ENCODE measurements at places on chromosomes 5 and 9. TPM values are rescaled to one million over a fixed set of nuclear protein-coding genes. Genes with fewer than 3 reads are reported as not detected.

DNA sequence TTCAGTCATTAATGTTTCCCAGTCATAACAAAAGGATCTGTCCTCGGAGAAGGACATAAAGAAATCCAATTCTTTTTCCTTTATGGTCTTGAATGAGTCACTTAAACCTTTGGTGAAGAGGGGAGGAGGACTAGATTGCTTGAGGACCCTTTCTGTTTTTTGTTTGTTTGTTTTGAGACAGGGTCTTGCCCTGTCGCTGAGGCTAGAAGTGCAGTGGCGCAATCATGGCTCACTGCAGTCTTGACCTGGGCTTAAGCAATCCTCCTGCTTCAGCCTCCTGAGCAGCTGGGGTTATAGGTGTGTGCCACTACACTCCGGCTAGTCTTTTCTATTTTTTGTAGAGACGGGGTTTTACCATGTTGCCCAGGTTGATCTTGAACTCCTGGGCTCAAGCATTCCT is 12.3 kb downstream of the TIGD6 start:
- no peak overlapping the region for H3K27ac ChIP-seq
- no peaks in the 10 kb centered on the region for H3K4me1 ChIP-seq
- H3K27me3 ChIP-seq, result no peaks in the 10 kb centered on the region
- H3K4me3 ChIP-seq, result no peak overlapping the region
- DNase-seq, result no peak

DNA sequence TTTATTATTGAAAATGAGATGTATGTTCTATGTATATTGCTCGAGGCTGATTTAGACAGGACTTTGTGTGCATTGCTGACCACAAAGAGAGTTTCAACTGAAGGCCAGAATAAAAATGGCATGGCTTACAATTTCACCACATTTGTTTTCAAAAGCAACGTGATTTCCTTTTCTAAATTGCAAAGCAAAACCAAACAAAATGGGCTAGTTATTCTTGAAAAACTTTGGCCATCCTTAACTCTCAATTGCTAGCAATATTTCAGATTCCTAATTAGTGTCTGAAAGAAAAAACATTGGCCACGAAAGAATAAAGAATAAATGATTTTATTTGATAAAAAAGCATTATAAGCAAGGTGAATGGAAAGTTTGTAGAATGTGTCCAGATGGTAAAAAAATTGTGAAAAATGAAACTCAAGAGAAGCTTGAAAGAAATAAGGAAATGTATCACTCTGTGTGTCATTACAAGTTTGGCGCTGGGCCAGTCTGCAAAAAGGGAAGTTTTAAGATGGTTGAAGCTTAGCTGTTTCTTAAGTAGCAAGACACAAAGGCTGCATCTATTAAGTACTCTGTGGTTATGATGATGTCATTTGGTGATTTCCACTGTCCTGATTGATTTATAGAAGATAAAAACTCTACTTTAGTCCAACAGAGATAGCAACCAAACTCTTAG is 89.2 kb upstream of the PRLR start:
- no peaks in the 10 kb centered on the region for H3K36me3 ChIP-seq
- no peak overlapping the region for H3K27ac ChIP-seq
- DNase-seq, result no peak

GRCh38 chr5:126007841-126008240 is 415.4 kb upstream of the GRAMD2B start:
- no peak for DNase-seq
- no peak overlapping the region for H3K4me3 ChIP-seq
- no peaks in the 10 kb centered on the region for H3K27me3 ChIP-seq
- no peaks in the 10 kb centered on the region for H3K36me3 ChIP-seq
- H3K4me1 ChIP-seq, result peaks cover 29% of the 10 kb centered on the region
- no peak overlapping the region for H3K27ac ChIP-seq

GRCh38 chr9:33297432-33297831 is 7.1 kb downstream of the NFX1 start:
- no peak overlapping the region for H3K4me3 ChIP-seq
- H3K27ac ChIP-seq, result peak overlapping the region; percentile 1
- peak; percentile 25 for DNase-seq

DNA sequence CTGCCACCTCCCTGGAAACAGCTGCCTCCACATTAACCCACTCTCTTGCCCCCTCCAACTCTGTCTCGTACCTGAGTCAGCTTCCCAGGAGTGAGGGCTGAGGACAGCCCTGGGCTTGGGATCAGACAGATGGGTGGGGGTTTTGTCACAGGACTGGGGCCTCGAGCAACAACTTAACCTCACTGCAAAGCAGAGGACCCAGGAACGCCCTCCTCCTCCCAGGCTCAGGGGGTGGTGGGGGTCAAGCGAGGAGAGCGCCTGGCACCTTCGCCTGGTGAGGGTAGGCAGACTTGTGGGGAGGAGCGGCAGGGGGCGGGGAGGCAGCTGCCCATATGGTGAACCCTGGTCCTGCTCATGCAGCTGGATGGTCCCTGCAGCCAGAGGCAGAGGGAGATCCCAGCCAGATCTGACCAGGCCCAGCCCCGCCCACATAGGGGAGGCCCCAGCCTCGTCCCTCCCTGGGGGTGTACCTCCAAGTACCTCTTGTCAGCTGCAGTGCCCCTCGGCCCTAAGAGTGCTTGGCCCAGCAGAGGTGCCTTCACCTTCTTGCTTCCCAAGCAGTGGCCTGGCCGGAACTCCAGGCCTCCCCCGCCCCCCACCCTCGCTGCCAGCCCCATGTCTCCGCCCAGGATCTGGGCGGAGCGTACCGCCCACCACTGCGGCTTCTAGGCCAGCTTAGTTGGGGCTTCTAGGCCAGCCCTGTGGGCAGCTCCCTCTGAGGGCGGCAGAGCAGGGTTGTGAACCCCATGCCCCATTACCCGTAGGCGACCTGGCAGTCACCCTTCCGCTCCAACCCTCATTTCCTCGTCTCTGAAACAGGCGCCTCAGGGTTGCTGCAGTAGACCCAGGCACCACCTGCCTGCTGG is at the start of gene SARDH:
TSS of gene SARDH (minus strand) at position 579 of the 866 bp plus-strand sequence. CDS start 4,179 bp downstream, outside the sequence.
- H3K27ac ChIP-seq, result no peak within 1 kb of the TSS
- H3K4me3 ChIP-seq, result peak within 1 kb of the TSS; percentile 48
- H3K36me3 ChIP-seq, result no peaks in the 10 kb centered on the region
- H3K27me3 ChIP-seq, result peaks cover 10% of the 10 kb centered on the region

- DNase-seq, result no peak
- H3K27ac ChIP-seq, result no peak overlapping the region
- peaks cover 11% of the 10 kb centered on the region for H3K27me3 ChIP-seq
- H3K4me1 ChIP-seq, result no peaks in the 10 kb centered on the region
- H3K36me3 ChIP-seq, result no peaks in the 10 kb centered on the region
Measured at GRCh38 chr5:81080809-81081460, 120.8 kb downstream of the RASGRF2 start.

NSA2 gene
- total RNA-seq, result 62.3 TPM

NRG2 gene
- total RNA-seq, result 1.5 TPM

TTC33 gene
- total RNA-seq, result 18.1 TPM

GPR21 gene
- total RNA-seq, result 3.4 TPM
